ELF-1 (cell line): ENCODE measurements at places on chromosomes 7 and 10.

- DNase-seq: no peak
These were observed 386.1 kb upstream of the COBL start for GRCh38 chr7:51702673-51703072.

- DNase-seq: no peak
These were observed 202.4 kb upstream of the HPS1 start for GRCh38 chr10:98649170-98649569.

DNA sequence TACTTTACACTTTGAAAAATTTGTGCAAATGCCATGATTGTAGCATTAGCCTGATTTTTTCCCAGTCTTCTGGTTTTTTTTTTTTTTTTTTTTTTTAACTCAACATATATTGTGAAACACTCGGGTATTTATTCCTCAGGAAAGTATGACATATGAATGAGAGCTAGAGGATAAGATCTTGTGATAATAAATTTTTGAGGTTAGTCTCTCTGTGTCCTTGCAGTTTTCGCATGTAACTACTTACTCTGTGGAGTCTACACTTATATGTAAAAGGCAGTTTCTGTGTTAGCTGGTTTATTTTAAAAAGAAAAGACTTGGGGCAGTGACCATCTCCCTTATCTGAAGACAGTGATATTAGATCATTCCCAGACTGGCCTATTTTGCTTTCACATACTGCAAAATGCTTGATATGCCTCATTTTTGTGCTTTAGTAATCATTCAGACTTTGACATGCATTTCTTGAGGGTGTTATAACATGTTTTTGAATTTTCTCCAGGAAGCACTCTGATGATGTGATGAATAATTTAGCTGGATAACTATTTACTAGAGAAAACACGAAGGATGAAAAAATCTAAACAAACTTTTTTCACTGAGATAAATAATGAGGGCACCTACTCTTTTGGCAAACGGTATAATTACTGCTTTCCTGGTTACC lies 371.0 kb downstream of the NRG3 start:
- no peak for DNase-seq

DNA sequence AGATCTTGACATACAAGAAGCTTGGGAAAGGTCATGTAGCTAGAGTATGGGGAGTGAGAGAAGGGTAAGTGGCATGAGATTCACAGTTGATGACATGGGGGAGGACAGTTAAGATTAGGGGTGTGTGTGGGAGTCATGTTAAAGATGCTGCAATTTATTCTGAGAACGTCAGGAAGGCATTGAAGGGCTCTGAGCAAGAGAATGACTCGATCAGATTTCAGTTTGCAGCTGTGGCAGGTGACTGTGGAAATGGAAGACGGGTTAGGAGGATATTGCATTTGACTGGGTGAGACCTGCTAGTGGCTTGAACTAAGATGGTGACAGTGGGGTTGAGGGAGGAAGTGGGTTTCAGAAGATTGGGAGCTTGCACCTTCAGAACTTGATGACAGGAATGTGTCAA lies 5.6 kb downstream of the CDC123 start:
- no peak for DNase-seq

- no peak for DNase-seq
These were observed 90.9 kb downstream of the POLR1F start for GRCh38 chr7:19617901-19618300.

DNA sequence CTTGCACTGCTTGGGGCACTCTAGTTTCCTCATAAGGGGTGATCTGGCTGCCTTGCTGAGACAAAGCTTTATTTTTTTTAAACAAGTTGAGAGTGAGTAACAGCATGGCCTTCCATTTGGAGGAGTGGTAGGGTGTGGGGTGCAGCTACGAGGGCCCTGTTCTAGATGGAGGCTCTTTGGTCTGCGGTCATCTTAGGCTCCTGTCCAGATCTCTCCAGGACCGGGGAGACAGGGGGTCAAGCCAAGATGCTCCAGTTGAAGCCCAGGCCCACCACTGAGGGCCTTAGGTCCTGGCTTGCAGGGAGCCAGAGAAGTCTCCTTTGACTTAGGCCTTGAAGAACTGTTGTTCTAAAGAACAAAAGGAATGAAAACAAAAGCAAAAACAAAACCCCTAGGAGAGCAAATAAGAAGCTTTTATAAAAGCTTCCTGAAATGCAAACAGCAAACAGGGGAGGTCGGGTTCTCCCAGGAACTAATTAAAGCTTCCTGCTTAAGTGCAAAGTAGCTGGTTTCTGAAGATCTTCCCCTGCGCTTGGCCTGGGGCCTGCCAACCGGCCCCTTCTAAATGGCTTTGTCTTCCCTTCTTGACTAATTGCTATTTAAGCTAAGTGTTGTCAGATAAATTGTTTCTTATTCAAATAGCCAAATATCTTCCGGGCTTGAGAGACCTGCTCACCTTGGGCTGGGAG lies 259.2 kb downstream of the GLRX3 start:
- DNase-seq: peak; percentile 74

GRCh38 chr10:131014271-131014670 lies 297.2 kb downstream of the TCERG1L start:
- no peak for DNase-seq
